ENCODE measurements at places on chromosomes 4 and X.

- no peak for DNase-seq
These were observed 222.6 kb upstream of the PPARGC1A start for GRCh38 chr4:24112466-24112865.

DNA sequence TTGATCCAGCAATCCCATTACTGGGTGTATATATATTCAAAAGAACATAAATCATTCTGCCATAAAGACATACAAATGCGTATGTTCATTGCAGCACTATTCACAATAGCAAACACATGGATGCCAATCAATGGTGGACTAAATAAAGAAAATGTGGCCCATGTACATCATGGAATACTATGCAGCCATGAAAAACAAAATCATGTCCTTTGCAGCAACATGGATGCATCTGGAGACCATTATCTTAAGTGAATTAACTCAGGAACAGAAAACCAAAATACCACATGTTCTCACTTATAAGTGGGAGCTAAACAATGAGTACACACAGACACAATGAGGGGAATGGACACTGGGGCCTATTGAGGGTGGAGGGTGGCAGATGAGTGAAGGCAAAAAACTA is 81.6 kb downstream of the ABCB7 start:
- DNase-seq: no peak

DNA sequence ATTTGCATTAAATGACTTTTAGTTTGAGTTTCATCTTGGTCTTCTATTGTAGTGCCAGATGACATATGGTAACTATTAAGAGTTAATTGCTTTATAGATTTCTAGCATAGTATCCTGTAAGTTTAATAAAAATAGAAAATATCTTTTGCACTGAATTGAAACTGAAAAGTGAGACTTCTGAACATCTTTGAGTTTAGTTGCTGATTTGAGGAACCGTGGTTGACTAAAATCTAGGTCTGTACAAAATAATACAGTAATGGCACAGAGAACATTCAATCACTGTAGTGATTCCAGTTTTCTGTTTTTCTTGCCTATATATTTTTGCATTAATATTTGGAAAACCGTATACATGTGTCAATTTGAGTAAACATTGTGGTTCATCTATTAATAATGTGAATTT is 60.7 kb downstream of the SPATA4 start:
- no peak for DNase-seq

GRCh38 chr4:40337051-40337450 is 1.9 kb downstream of the CHRNA9 start:
- DNase-seq: no peak

DNA sequence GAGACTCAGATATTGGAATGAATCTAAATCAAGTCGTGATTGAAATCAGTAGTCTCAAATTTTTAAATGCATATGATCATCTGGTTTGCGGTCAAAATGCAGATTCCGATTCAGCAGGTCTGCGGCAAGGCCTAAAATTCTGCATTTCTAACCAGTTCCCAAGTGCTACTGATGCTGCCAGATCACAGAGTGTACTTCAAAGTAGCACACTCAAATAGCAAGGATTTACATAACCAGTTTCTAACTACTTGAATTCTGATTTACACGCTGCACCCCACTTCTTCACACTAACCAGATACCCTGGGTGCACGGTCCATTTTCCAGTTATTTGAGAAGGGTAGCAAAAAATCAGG is 752 bp downstream of the MBTPS2 start:
- no peak for DNase-seq

GRCh38 chr4:183755596-183755995 is 96.5 kb downstream of the TRAPPC11 start:
- DNase-seq: no peak

DNA sequence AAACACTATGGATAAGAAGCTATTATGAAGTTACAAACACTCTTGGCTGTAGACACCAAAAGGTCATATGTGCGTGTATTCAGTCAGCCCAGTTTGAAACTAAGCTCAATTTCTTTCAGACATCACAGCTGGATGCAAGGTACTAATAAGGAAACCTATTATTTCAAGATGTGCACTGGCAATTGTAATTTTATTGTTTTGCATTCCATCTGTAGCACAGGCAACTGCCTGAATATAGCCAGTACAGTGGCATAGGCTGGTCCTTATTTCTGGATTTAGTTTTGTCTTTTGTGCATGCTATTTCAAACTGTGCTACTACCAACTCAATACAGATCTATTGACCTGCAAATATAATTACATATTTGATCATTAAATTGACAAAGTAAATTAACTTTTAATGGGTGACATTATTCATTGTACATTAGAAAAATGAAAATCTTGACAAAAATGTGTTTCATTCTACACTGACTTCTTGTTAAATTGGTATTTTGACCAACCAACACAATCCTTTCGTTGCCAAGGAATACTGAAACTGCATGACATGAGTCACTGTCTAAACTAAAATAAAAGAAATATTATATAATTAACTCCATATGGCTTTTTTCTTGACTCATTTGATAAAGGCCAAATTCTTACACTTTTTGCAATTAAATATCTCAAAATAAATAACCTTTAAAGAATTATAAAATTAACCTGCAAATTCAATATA is 594.3 kb upstream of the ADGRL3 start:
- no peak for DNase-seq

- no peak for DNase-seq
These were observed 9.2 kb downstream of the EREG start for GRCh38 chr4:74374128-74374527.

GRCh38 chr4:124899997-124900396 is 187.5 kb upstream of the ANKRD50 start:
- DNase-seq: no peak

DNA sequence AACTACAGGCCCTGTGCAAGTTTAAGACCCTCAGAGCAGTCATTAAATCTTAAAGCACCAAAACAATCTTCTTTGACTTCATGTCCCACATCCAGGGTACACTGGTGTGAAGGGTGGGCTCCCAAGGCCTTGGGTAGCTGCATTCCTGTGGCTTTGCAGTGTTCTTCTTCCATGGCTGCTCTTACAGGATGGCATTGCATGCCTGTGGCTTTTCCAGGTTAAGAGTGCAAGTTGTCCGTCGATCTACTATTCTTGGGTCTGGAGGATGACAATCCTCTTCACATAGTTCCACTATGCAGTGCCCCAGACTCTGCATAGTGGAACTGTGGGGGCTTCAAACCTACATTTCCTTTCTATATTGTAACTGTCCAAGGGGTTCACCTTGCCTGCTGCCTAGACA is 494.5 kb downstream of the CFAP47 start:
- peak; percentile 1 for DNase-seq

DNA sequence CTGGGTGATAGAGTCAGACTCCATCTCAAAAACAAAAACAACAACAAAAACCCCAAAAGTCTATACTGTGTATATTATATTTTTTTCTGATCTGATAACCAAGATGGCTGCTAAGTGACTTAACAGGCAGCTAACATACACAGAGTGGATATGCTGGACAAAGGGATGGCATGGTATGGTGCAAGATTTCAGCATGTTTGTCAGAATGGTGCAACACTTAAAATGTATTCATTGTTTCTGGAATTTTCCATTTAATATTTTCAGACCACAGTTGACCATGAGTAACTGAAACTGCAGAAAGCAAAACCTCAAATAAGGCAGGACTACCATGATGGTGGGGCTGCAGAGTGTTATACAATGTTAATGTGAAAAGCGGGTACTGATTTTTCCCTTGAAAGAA is 6.1 kb upstream of the BOD1L1 start:
- no peak for DNase-seq

- DNase-seq: no peak
These were observed 19.5 kb downstream of the KIAA0232 start for GRCh38 chr4:6802025-6802424.

- DNase-seq: no peak
These were observed 5.2 kb upstream of the SCFD2 start for GRCh38 chr4:53371049-53371448.

DNA sequence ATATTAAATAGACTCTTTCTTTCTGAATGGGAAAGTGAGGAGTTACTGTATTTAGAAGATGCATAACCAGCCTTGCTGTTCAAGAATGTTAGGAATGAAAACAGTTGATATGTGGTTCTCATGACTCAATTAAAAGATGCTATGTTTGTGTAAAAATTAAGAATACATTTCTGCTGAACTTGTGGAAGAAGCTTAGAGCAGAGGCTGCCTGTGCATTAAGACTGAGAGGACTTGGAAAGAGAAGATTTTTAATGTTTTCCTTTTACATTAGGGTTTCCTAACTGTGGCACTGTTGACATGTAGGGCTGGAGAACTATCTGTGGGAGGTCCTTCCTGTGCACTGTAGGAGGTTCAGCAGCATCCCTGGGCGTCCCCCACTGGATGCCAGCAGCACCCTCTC is 137.7 kb downstream of the GPR143 start:
- no peak for DNase-seq

- no peak for DNase-seq
These were observed 30.4 kb upstream of the WDR44 start for GRCh38 chrX:118315529-118315928.

- no peak for DNase-seq
These were observed 115.0 kb upstream of the TEX13C start for GRCh38 chrX:125204681-125205132.

Measured in urothelium cell line (cell line).